ENCODE measurements at places on chromosomes 12 and 14.
A peak's percentile ranks its signal among the peaks of the same experiment; 100 is the strongest.

GRCh38 chr12:115335594-115335993, 651.6 kb upstream of the TBX3 start:
- DNase-seq: no peak

DNA sequence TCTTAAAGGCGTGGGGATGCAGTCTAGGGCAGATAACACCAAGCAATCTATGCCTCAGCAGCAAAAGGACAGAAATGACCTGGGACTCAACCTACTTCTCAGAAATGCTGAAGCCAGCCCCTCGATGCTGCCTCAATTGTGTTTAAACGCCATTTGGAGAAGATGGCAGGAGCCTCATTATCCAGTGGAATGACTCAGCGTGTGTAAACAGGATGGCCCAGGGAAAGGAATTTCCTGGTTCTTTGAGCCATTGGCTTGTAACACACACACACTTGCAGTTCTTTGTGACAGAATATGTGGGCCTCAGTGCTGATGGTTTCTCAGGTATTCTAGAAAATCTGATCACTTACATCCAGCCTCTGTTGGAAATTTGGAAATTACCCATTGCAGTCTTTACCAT, 154.3 kb downstream of the NTF3 start:
- DNase-seq: no peak

DNA sequence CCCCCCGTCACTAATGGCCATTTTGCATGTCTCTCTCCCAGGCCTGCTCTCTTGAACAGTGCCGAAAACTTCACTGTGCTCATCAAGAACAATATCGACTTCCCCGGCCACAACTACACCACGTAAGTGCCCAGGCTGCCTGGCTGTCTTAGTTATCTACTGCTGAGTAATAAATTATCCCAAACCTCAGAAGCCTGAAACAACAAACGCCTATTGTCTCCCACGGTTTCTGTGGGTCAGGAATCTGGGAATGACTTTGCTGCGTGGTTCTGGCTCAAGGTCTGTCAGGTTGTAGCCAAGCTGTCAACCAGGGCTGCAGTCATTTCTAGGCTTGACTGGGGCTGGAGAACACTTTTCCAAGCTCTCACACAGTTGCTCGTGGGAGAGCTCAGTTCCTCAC, 32.6 kb downstream of the P2RX7 start:
- no peak for DNase-seq

GRCh38 chr14:32779840-32780239, 158.8 kb upstream of the NPAS3 start:
- no peak for DNase-seq

GRCh38 chr12:53223389-53224060, 8.5 kb downstream of the RARG start:
- DNase-seq: no peak

DNA sequence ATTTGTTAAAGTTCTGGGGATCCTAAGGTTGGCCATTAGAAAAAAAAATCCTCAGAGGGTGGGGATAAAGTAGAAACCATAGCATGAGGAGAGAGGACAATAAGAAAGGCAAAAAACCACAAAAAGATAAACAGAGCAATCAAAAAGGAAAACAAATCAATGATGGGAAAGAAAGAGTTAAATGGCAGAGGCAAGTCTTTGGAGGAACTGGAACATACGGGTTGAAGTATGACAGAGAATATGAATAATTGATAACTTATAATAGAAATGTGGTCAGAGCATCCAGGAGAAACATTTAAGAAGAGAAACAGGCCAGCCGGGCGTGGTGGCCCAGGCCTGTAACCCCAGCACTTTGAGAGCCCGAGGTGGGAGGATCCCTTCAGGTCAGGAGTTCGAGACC, 17.8 kb upstream of the SALL2 start:
- no peak for DNase-seq

GRCh38 chr14:103228076-103228806, 105.0 kb downstream of the TNFAIP2 start:
- no peak for DNase-seq

- DNase-seq: no peak
Measured at GRCh38 chr12:131927110-131928079, 1.7 kb upstream of the PUS1 start.

DNA sequence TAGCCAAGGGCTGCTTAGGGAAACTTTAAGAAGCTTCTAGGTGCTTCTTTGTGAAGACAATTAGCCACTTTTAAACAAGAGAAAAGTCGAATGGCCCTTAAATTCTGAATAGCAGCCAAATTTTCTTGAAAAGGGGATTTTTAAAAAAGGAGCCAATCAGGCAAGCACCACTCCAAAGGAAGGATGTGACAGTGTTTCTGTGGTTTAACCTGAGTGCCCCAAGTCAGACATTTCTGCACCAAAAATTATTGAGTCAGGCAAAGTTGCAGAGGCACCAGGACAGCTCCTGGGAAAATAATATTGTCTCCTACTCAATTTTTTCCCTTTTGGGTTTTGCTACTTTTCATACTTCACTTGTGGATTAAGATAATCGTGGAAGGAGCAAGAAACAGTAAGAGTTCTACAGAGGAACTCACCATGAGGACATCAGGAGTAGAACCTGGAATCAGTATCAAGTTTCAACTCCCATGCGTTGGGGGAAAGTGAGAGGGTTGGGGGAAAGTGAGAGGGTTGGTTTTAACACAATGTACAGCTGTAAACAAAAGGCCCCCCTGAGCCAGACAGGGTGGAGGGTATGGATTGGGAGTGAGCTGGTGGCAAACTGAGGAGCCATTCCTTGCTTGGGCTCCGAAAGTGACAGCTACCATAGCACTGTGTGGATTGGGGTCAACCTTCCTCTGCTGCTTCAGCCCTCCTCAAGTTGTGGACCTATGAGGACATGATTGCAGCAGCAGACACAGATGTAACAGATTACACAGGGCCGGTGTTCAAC, 90.8 kb downstream of the SLC38A1 start:
- DNase-seq: no peak

DNA sequence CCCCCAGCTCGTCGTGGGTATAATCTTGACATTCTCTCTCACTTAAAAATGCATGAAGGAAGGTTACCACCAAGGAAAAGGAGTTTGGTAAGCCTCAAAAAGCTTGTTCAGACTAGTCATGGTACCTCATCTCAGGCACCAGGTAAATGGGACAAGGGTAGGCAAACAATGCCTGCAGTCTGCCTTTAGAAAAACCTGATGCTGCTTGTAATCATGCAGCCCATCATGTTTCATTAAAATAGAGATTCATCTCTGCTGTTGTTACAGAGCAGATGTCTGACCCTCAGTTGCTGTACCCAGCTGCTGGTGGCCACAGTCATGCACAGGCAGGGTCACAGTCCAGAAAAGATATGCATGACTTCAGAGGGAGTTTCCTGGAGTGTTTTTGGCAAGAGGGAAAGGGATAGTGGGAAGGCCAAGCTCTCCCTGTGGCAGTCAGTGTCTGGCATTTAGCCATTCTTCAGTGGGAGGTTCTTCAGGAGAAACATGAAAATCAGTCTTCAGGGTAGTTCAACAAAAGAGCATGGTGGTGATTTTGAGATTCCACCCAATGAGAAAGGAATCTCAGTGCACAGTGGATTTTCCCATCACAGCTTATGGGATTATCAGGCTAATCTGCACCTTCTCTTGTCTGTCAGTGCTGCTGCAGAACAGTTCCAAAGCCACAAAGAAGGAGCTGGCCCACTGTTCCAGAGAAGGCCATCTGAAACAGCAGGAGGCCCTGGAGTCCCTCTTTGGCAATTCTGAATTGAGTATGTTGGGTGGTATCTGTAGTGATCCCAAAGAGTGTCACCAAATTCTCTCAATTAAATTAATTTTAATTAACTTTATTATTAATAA, 202.7 kb upstream of the FRMD6 start:
- DNase-seq: no peak

- DNase-seq: no peak
Measured at GRCh38 chr12:87047691-87048090, 791.5 kb upstream of the MGAT4C start.

- no peak for DNase-seq
Measured at GRCh38 chr12:108231109-108231905, 102.2 kb downstream of the WSCD2 start.

DNA sequence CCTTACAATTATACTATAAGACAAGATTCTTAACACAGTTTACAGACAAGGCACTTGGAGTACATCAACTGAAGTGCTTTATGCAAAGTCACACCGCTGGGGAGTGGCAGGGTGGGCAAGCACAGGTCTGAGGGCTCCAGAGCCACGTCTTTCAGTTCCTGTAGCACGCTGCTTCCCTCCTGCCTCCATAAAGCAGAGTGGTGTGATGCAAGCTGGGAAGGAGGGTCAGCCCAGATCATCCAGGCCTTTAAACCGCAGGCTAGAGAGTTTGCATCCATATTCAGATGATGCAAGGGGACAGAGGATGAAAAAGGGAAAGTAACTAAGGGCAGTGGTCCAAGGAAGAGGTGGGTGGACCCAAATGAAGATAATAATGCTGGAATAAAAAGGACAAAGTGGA, 132.6 kb downstream of the ITPR2 start:
- DNase-seq: no peak

DNA sequence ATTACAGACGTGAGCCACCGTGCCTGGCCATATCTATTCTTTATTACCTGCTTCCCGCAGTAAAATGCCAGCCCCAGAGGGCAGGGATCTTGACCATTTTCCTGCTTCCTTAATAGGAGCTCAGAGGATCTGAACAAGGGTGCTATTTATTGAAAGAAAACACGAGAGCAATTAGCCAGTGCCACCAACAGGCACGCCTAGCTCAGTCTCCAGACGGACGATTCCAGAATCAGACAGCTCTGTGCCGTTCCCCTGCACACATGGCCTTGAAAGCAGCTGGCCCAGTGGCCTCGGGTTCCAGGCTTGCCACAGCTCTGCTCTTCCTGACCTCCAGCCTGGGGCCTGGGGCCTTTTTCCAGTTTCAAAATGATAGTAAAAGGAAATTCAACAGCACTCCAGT, 135.2 kb upstream of the RFLNA start:
- DNase-seq: no peak

DNA sequence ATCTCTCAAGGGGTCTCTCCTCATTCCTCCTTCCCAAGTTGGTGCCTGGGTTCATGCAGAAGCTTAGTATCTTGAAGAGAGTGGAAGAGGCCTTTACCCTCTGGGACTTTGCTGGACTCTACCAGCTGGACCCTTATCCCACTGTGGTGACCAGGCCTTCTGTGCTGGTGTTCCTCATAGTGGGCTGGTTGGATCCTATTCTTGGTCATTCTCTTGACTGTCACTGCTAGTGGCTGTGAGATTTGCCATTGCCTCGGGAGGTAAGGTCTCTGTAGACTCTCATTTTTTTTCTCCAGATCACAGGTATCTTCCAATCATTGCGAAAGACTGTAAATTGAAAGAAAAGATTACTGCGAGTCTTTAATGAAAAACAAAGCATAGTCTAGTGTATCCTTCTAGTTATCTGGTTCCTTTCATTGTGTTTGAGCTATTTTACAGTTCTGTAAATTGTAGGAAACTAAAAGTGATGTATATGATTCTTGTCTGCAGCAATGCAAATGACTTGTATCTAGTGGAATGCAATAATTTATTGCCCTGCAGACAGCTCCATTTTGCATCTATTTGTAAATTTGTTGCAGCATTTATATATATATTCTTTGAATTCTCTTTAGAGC, 217.9 kb downstream of the AEBP2 start:
- no peak for DNase-seq

- no peak for DNase-seq
Measured at GRCh38 chr12:1130164-1130563, 139.1 kb downstream of the ERC1 start.

DNA sequence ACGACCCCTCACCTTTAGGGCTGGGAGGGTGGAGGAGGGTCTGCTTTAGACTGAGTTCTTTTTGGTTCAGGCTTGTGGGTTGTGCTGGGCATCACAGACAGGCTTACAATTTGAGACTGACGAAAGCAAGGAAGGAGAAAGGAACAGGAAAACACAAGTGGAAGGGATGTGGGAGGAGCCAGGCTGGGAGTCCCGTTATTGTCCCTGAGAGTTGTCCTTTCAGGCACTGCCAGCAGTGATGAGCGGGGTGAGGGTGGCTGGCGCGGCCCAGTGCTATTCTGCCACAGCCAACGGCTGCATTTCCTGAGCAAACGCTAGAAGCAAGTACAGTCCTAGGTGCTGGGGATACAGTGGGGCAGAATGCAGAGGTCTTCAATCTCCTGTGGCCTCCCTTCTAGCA, 29.2 kb upstream of the TSPAN9 start:
- no peak for DNase-seq

DNA sequence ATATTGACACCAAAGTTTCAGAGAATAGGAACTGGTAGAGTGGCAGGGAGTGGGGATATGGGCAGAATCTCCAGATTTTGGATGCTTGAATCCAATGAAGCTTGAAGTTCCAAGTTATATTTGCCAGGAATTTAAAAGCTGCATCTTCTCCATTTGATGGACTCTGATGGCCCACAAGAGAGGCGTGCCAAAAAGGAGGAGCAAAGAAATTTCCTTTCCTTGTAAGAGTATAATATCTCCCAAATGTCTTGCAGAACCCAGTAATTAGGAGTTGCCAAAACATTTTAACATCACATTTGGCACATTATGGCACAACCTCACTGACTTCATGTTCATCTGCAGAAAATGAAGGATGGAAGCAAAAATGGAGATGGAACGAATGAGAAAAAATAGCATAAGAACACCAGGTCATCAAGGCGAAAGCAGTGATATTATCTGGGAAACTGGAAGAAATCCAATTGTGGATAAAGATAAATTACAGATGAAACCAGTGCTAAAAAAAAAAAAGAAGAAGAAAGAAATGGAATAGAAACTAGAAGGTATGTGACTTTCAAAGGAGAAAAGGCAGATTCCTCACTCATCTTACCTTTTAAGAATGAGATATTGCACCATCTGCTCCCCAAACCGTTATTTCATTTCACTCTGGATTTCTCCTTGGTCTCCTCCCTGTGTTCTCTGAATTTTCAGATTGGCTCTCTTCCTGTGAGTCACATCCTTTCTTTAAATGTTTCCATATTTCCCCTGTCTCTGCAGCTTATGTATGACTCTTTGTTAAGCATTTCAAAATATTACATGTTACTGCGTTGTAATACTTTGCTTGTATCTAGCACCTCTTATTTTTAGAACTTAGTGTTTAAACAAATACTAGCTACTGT, 13.5 kb upstream of the FLRT2 start:
- DNase-seq: no peak

GRCh38 chr14:49461529-49462401, 124.4 kb downstream of the RPS29 start:
- peak; percentile 14 for DNase-seq

GRCh38 chr14:20820063-20820904, 17.6 kb upstream of the RNASE1 start:
- no peak for DNase-seq

DNA sequence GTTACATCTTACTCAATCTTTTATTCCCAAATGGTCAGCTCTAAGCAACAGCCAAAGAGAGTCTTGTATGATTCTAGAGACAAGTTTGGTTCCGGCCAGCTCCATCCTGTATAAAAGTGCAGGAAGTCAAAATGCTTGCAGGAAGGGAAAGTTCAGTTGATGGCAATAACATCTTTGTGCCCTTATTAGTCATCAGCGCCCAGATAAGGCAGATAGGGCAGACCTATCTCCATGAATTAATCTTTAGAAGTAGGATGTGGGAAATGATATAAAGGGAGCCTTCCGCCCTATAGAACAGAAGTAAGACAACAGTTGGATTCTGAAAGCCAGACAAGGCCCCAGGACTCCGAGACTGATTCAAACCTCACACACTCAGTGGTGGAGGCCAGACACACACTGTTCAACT, 6.4 kb downstream of the GNS start:
- DNase-seq: no peak

Measured in stimulated activated CD8-positive, alpha-beta memory T cell treated with anti-CD3 and anti-CD28 coated beads, Interleukin-15, amount 100 ng/mL, for 48 hours (primary cell).